ENCODE measurements at places on chromosomes 6 and 20. TPM values are rescaled to one million over a fixed set of nuclear protein-coding genes. Genes with fewer than 3 reads are reported as not detected.

Gene REM1
- not detected for total RNA-seq

DNA sequence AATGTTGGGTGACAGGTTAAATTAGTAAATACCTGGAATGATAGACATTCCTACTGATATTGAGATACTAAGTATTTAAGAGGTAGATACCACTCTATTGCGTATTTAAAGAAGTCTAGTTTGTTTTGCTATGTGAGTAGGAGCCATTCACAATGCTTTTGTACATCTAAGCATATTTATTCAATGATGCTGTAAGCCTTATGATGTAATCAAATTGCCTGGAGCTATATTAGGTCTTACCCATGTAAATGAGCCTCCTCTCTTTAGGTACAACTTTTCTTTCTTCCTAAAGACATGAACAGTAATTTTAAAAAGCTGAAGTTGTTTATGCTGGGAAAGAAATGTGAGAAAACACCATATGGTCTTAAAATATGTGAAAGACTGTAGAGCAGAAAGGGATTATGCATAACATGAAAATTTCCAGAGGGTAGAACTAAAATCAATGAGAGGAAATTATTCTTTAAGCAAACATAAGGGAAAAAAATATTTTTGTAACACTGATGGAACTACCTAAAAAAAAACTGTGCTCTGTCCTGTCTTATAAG, 526.7 kb downstream of the EPHA7 start:
- DNase-seq: no peak

Gene SIRPB1
- 1.6 TPM for total RNA-seq

Gene PRR18
- total RNA-seq: 0.14 TPM

- no peak for DNase-seq
Measured at GRCh38 chr6:33717934-33718455, 6.5 kb upstream of the UQCC2 start.

DNA sequence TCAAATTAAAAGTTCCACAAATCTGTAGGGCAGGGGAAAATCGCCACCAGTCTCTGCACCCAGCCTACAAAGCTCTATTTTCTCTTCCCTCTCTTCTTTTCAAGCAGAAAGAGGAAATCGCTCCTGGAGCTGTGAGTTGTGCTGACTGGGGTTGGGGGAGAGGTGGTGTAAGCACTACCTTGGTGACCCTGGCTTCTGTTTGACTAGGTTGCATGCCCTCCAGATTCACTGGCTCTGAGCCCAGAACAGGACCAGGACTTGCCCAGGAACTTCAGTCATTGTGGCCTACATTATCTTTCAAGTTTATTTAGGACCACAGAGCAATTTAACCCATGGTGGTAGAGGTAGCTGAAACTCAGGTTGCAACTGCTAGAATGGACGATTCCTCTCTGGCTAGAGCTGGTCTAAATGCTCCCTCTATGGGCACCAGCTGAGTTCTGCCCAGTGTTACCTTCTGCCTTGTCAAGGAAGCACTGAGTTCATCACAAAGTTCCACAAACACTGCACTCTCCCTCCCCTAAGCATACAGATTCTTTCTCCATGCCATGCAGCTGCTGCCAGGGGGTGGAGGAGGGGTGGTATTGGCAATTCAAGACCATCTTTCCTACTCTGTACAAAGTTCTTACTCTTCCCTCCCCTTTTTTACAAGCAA, 122.0 kb upstream of the BMP5 start:
- no peak for DNase-seq

- DNase-seq: peak; percentile 38
Measured at GRCh38 chr20:5557123-5557522, 193.1 kb upstream of the SHLD1 start.

- DNase-seq: no peak
Measured at GRCh38 chr6:15572296-15573016, 90.4 kb downstream of the DTNBP1 start.

DNA sequence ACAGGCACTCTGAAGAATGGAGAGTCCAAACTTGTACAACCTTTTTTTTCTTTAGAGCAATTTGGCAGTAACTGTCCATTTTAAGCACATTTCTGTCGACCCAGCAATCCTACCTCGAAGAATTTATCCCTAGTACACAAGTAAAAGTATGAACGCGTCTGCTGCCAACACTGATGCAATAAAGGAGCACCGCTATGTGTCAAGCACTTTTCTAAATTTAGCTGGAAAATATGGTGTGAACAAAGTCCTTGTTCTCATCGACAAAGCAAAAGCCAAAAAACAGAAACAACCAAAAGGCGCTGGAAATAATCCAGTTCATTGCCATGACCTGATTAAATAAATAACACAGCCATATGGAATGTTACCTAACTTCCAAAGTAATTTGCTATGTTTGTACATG, 1.1 kb downstream of the DPM1 start:
- DNase-seq: no peak

Gene ARHGAP40
- total RNA-seq: not detected

- no peak for DNase-seq
Measured at GRCh38 chr6:128554302-128554701, 33.9 kb upstream of the PTPRK start.

- no peak for DNase-seq
Measured at GRCh38 chr6:166646716-166647115, 19.7 kb upstream of the RPS6KA2 start.

DNA sequence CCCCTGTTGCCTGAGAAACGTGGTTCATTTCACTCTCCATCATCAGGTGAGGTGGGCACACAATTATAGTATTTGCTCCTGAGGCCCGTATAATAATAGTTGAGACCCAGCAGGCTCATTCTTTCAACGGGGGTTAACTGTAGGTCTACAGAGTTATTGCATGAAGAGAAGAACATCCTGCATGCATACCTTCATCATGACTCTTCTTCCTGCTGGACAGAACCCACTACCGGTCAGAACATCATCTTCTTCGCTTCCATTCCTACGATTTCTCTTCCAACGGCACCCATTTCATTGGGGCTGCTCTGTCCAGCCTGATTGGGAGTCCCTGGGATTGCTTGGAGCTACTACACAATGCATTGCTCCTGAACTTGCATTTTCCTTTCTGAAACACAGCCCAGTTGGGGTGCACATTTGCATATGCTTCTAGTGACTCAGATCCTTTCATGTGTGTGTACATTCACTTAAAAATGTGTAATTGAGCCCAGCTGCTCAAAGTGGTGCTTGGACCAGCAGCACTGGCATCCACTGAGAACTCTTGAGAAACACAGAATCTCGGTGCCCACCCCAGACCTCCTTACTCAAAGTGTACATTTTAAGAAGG, 57.4 kb downstream of the SLC24A3 start:
- DNase-seq: no peak

GRCh38 chr6:137432054-137432611, 62.1 kb downstream of the OLIG3 start:
- no peak for DNase-seq

GRCh38 chr6:120056085-120056484, 706.5 kb upstream of the MAN1A1 start:
- DNase-seq: no peak

- DNase-seq: no peak
Measured at GRCh38 chr20:61835301-61835700, 230.4 kb downstream of the TAF4 start.

DNA sequence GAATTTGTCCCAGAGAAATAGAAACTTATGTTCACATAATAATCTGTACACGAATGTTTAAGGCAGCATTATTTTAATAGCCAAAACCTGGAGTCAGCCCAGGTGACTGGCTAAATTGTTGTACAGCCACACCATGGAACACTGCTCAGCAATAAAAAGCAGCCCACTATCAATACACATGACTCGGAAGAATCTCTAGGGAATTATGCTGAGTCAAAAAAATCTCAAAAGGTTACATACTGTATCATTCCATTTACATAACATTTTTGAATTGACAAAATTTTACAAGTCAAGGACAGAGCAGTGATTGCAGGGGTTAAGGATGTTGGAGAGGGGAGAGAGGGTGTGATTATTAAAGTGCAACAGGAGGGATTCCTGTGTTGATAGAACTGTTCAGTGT, 163.4 kb downstream of the UBE3D start:
- DNase-seq: no peak

Gene ADAM33
- not detected for total RNA-seq

DNA sequence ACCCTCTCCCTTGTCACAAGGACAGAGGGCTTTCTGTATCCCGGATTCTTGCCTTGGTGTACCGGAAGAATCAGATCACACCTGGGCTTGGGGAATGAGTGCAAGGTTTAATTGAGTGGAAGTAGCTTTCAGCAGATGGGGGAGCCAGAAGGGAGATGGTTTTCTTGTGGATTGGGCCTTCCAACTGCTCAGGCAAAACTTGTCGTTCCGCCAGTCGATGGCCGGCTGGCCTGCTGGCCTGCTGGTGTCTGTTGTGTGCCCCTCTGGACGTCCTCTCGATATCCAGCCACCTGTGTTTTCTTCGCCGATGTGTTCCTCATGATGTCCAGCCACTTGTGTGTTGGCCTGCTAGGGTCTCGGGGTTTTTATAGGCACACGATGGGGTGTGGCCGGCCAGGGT, 168.1 kb downstream of the CDKAL1 start:
- DNase-seq: no peak

GRCh38 chr6:42879372-42880239, at the start of gene RPL7L1:
Gene RPL7L1 (plus strand): TSS chr6:42879616. CDS start chr6:42879911, 295 bp downstream.
- DNase-seq: peak; percentile 84

DNA sequence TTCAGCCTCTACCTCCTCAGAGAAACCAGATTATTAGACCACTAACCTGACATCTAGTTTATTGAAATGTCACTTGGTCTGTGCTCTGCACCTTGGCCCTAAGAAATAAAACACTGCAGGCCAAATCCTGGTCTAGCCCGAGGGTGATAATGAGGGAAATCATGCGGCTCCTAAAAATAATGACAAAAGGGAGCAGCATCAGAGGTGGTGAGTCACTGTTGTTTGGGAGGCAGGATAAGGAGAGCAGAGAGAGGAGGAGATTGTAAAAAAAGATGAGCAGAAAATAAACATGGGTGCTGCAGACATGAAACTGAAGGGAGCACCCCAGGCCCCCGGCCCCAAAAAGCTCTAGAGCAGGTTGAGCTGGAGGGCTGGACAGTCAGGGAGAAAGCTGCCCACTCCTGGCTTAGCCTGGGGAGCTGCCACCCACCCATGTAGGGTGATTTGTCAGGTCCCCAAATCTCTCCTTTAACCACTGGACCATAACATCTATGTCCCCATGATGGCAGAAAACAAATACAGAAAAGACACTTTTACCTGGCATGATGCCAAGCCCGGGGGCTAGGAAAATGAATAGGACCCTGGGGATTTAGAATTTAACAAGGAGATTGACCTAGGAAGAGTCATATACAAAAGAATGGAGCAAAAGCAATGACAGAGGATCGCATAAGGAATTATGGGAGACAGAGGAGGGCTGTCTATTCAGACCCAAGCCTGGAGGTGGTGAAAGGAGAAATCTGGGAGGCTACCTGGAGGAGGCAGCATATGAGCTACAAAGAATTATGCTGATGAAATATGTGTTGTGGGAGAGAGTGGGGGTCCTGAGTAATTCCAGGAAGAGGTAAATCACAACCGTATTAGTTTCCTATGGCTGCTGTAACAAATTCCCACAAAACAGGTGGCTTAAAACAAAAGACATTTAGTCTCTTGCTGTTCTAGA, 103.7 kb downstream of the SNAP25 start:
- no peak for DNase-seq

Gene OOEP
- not detected for total RNA-seq

DNA sequence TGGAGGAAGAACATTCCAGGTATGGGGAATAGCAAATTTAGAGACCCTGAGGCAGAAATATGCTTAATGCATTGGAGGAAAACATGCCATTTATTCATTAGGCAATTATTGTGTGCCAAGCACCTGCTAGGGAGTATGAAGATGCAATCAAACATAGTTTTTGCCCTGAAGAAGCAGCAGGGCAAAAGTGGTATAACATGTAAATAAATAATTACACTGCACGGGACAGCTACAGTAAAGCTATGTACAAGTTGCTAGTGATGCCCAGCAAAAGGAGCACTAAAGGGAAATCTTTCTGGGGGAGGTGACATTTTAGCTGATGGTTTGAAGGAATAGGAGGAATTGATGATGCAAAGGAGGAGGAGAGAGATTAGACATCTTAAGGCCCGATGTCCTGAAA, 624 bp upstream of the TJAP1 start:
- DNase-seq: no peak

- DNase-seq: no peak
Measured at GRCh38 chr20:19807946-19808330, 49.9 kb downstream of the RIN2 start.

Gene SUMO4
- total RNA-seq: 7.8 TPM

Gene PAK1IP1
- 27.9 TPM for total RNA-seq

- peak; percentile 8 for DNase-seq
Measured at GRCh38 chr20:41178904-41179432, 41.6 kb downstream of the PLCG1 start.

DNA sequence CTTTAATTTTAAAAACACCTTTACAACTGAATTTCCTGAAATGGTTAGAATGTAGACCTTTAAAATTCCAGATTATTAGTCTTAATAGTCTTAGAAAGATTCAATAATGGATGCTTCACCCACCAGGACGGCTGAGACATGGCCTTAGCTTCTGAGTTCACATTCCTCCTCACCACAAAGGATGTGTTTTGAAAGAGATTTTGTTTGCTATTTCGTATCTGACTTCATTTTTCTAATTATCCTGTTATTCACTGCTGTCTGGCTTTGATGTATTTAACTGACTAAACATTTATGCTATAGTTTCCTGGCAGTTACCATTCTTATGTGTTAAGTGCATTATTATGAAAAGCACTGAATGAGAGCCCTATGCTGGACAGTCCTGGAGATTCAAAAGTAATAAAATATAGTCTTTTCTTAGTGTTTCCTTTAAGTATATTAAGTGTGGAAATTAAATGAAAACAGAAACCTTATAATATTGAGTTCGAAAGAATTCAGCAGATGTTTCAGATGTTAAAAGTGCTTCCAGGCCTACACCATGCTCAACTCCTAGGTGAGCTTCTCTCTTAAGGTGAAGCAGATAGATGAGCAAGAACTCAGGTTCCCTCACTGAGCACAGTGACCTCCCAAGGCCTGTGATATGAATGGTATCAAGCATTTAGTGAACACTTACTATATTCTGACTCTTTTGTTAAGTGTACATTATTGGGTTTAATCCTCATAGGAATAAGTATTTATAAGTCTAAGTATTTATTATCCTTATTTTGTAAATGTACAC, 40.3 kb downstream of the MAP3K4 start:
- no peak for DNase-seq

Gene SRSF12
- 0.09 TPM for total RNA-seq

DNA sequence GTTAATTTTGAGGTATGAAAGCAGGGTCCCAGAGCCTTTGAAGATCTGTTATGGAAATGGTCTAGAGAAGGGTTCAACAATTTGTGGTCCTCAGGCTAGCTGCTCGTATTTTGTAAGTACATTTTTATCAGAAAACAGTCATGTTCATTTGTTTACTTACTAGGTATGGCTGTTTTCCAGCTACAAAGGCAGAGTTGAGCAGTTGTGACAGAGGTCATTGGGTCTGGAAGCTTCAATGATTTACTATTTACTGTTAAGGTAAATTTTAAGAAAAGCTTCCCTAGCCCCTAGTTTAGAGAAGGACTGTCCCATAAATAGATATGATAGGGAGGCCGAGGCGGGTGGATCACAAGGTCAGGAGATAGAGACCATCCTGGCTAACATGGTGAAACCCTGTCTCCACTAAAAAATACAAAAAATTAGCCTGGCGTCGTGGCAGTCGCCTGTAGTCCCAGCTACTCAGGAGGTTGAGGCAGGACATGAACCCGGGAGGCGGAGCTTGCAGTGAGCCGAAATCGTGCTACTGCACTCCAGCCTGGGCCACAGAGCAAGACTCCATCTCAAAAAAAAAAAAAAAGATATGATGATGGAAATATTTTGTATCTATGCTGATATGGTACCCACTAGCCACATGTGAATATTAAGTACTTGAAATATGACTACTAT, 538.4 kb upstream of the CITED2 start:
- DNase-seq: no peak

Gene CRIP3
- 0.34 TPM for total RNA-seq

Gene TPX2
- total RNA-seq: 83.0 TPM

GRCh38 chr6:21664314-21665109, 71.0 kb downstream of the SOX4 start:
- no peak for DNase-seq

Gene PTPRA
- total RNA-seq: 92.0 TPM

Measured in activated T-helper 2 cell treated with anti-CD3 and anti-CD28 coated beads, Interferon-gamma antibody, Interleukin-2, Interleukin-4, amounts not matched to agents 10 μg/mL and 5 μg/mL and 100 μg/mL, durations not matched to agents 14 hours and 24 hours and 36 hours (primary cell).